Keratinocyte (primary cell): ENCODE measurements at places on chromosomes 2 and 18. TPM values are rescaled to one million over a fixed set of nuclear protein-coding genes. Genes with fewer than 3 reads are reported as not detected.

RIT2 gene
- not detected in 3 replicates for polyA plus RNA-seq

C2orf72 gene
- 0.05 to 0.09 TPM in 2 of 3 replicates, not detected in the other for polyA plus RNA-seq

DNA sequence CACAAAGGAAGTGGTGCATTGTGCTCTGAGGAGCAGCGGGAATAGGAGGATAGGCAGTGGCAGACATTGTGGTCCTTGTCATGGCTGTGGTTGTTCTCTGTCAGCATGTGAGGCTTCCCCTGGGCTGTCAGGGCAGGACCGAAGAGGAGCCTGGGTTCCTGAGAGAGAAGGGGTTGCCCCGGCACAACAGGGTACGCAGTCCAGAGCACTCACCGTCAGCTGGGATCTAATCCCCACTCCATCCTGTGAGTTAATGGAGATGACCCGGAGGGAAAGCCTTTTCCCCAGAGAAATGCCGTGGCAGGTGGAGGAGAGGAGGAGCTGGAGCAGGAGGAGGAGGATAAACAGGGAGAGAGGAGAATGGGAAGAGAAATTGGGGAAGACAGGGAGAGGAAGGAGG, 396.7 kb upstream of the HS6ST1 start:
- no peaks in the 10 kb centered on the region for H3K4me1 ChIP-seq
- DNase-seq, result no peak
- H3K27me3 ChIP-seq, result no peaks in the 10 kb centered on the region
- H3K4me3 ChIP-seq, result no peak overlapping the region
- no peak overlapping the region for H3K27ac ChIP-seq

DNA sequence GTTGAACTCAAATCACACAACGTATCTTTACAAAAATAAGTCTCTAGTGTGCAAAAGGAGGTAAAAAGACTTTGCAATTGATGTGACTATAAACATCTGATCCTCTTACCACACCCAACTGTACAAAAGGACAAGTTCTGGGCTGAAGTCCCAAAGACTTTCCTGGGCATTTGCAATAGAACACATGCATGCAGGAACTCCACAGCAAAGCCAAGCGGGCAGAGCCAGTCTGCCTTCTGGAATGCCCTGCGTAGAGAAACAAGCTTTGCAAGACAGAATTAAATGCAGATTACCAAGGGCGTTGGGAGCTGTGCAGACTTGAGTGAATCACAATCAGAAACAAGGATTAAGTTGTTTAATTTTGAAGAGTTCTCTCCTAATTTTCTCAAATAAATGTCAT, 208.4 kb upstream of the ZNF521 start:
- no peak overlapping the region for H3K27ac ChIP-seq
- no peak for DNase-seq
- H3K27me3 ChIP-seq, result no peaks in the 10 kb centered on the region
- no peaks in the 10 kb centered on the region for H3K36me3 ChIP-seq
- H3K4me1 ChIP-seq, result no peaks in the 10 kb centered on the region

VPS54 gene
- polyA plus RNA-seq, result 9.5 to 18.2 TPM (median 10.6 TPM) in 3 replicates

DNA sequence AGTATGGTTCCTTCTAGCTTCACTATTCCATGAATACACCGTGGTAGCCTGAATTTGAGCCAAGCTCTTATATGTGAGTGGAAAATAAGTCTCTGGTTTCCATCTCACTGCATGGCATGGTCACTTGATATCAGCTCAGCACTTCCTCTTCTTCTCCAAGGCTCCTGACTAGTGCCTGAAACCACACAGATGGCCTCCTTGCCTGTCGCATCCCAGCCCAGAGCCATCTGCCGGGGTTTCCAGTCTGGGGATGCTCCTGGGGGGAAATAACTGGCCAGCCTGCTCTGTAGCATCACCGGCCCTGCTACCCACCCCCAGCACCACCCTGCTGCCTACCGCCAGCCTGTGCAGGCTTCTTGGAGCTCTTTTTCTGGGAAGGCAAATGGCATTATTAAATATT, 7.7 kb upstream of the MARCHF4 start:
- no peaks in the 10 kb centered on the region for H3K36me3 ChIP-seq
- no peak for DNase-seq
- no peak overlapping the region for H3K4me3 ChIP-seq
- H3K27me3 ChIP-seq, result no peaks in the 10 kb centered on the region
- H3K27ac ChIP-seq, result no peak overlapping the region
- H3K4me1 ChIP-seq, result no peaks in the 10 kb centered on the region

GRCh38 chr2:170715932-170716777, 1.0 kb downstream of the SP5 start:
- no peak overlapping the region for H3K4me3 ChIP-seq
- H3K27ac ChIP-seq, result no peak overlapping the region
- no peak for DNase-seq
- H3K36me3 ChIP-seq, result no peaks in the 10 kb centered on the region
- peaks cover 3% of the 10 kb centered on the region for H3K4me1 ChIP-seq

GRCh38 chr2:168708080-168708479, 94.4 kb upstream of the NOSTRIN start:
- H3K36me3 ChIP-seq, result no peaks in the 10 kb centered on the region
- no peak overlapping the region for H3K27ac ChIP-seq
- no peaks in the 10 kb centered on the region for H3K4me1 ChIP-seq
- no peaks in the 10 kb centered on the region for H3K27me3 ChIP-seq
- no peak for DNase-seq

EMILIN1 gene
- 0.01 to 0.06 TPM (median 0.03 TPM) in 3 replicates for polyA plus RNA-seq

- no peak overlapping the region for H3K4me3 ChIP-seq
- no peak for DNase-seq
- H3K27me3 ChIP-seq, result no peaks in the 10 kb centered on the region
Measured at GRCh38 chr18:23521271-23521670, 18.0 kb downstream of the RMC1 start.

PTPRM gene
- 42.3 to 90.7 TPM (median 54.5 TPM) in 3 replicates for polyA plus RNA-seq

IL36G gene
- polyA plus RNA-seq, result 8.0 to 62.8 TPM (median 20.2 TPM) in 3 replicates

TMEM169 gene
- polyA plus RNA-seq, result 0.07 to 0.08 TPM in 2 of 3 replicates, not detected in the other

GRCh38 chr2:219658196-219658846, 30.9 kb downstream of the SLC4A3 start:
- H3K27me3 ChIP-seq, result no peaks in the 10 kb centered on the region
- no peak overlapping the region for H3K27ac ChIP-seq
- no peak for DNase-seq
- H3K4me3 ChIP-seq, result no peak overlapping the region

MYO3B gene
- 3.1 to 7.6 TPM (median 4.4 TPM) in 3 replicates for polyA plus RNA-seq

GRCh38 chr2:118668431-118669424, 178.7 kb downstream of the EN1 start:
- H3K36me3 ChIP-seq, result no peaks in the 10 kb centered on the region
- H3K27ac ChIP-seq, result no peak overlapping the region
- DNase-seq, result peak; percentile 23
- H3K27me3 ChIP-seq, result no peaks in the 10 kb centered on the region
- H3K4me1 ChIP-seq, result peaks cover 3% of the 10 kb centered on the region

LOXHD1 gene
- polyA plus RNA-seq, result not detected in 3 replicates

GRCh38 chr18:2572171-2572569, 813 bp downstream of the NDC80 start:
- H3K27ac ChIP-seq, result peak overlapping the region; percentile 99
- peaks cover 21% of the 10 kb centered on the region for H3K4me1 ChIP-seq
- peak overlapping the region; percentile 63 for H3K4me3 ChIP-seq
- DNase-seq, result no peak

MSH6 gene
- 12.6 to 35.4 TPM (median 22.0 TPM) in 3 replicates for polyA plus RNA-seq

DNA sequence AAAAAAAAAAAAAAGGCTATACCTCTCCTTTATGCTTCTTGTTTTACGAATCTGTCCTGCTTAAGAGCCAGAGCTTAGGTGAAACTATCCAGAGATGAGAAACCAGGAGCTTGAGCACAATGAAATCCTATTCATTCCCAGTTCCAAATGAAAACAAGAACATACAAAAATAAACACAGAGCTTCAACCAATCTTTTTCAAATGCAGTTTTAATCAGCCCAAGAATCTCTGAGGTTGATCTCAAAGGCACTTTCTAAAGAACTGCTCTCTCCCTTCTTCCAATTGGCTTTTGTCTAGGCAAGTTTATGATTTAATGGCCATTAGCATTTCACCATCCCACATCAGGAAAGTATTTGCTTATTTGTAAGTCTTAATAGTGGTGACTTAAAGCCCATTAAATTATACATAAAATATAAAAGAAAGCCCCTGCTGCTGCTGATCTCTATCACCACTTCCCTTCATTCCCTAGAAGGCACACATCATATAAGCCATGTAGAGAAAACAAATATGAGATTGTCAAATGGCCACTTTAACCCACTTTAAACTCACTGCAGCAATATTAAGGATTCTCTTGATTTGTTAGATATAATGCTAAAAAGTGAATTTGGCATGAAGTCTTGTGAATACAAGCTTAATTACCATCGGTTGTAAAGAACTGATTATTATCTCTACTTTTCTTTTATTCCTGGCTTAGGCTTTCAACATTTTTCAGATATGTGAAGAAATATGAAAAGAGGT, 29.3 kb upstream of the SCN9A start:
- no peak overlapping the region for H3K4me3 ChIP-seq
- no peaks in the 10 kb centered on the region for H3K36me3 ChIP-seq
- H3K27me3 ChIP-seq, result peaks cover 3% of the 10 kb centered on the region
- H3K4me1 ChIP-seq, result peaks cover under 1% of the 10 kb centered on the region
- H3K27ac ChIP-seq, result no peak overlapping the region
- DNase-seq, result no peak

- no peak for DNase-seq
- no peaks in the 10 kb centered on the region for H3K4me1 ChIP-seq
Measured at GRCh38 chr18:59426855-59427254, 67.8 kb upstream of the LMAN1 start.

CYP27C1 gene
- 3.1 to 7.9 TPM (median 6.1 TPM) in 3 replicates for polyA plus RNA-seq

TMEM17 gene
- polyA plus RNA-seq, result 3.3 to 5.1 TPM (median 4.1 TPM) in 3 replicates

GRCh38 chr2:74944987-74945787, 13.3 kb upstream of the POLE4 start:
- no peak for DNase-seq
- H3K36me3 ChIP-seq, result no peaks in the 10 kb centered on the region
- no peak overlapping the region for H3K4me3 ChIP-seq

GRCh38 chr2:193276560-193276959, 1081.8 kb upstream of the TMEFF2 start:
- H3K36me3 ChIP-seq, result no peaks in the 10 kb centered on the region
- H3K4me1 ChIP-seq, result no peaks in the 10 kb centered on the region
- DNase-seq, result no peak

GRCh38 chr2:193333539-193333938, 1138.8 kb upstream of the TMEFF2 start:
- no peak overlapping the region for H3K27ac ChIP-seq
- no peak overlapping the region for H3K4me3 ChIP-seq
- no peaks in the 10 kb centered on the region for H3K27me3 ChIP-seq
- H3K4me1 ChIP-seq, result no peaks in the 10 kb centered on the region
- no peak for DNase-seq
- H3K36me3 ChIP-seq, result no peaks in the 10 kb centered on the region

DNA sequence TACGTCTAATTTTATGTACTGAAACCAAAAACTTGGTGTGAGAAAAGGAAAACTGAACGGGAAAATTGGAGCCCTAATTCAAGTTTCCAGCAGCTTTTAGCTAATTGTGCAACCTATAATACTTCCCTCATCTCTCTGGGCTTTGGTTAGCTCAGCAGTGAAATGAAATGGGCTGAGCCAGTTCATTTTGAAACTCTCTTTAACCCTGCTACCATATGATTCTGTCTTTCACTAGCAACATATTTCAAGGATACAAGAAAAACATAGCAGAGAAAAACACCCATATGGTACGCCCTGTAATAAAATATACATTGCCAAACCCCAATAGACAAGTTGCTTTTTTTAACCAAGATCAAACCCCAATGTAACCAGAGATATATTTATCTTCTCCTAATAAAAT, 799 bp downstream of the SYT4 start:
- H3K4me3 ChIP-seq, result no peak overlapping the region
- H3K36me3 ChIP-seq, result no peaks in the 10 kb centered on the region
- no peak overlapping the region for H3K27ac ChIP-seq
- no peaks in the 10 kb centered on the region for H3K4me1 ChIP-seq
- no peak for DNase-seq

ADCYAP1 gene
- polyA plus RNA-seq, result not detected in 3 replicates

PAIP2B gene
- polyA plus RNA-seq, result 0.99 to 1.7 TPM (median 1.4 TPM) in 3 replicates

DNA sequence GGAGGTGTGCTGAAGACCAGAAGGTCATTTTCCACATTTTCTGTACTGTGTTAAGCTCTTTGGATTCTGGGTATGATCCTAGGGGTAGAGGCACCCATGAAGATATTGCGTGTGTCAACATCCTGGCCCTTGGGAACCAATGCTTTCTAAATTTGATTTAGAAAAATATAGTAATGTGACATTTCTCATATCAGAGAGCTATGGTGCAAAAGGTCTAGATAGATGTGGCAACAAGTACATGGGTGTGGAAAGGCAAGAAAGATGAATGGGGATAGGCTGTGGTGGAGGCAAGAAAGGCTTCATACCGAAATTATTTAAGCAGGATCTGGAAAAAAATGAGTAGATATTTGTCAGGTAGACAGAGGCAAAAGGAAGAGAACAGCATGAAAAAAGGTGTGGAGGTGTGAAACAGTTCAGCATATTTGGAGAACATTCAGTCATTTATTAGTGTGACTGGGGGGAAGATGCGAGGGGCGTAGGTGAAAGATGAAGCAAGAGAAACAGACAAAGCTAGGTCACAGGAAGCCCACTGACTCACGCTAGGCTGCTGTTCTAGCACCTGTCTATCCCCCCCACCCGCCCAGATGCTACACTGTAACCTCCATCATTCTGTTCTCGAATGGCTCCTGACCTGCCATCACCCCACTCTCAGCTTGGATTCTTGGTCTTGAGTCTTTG, 11.7 kb downstream of the DOK1 start:
- no peak overlapping the region for H3K4me3 ChIP-seq
- DNase-seq, result no peak
- peaks cover 46% of the 10 kb centered on the region for H3K4me1 ChIP-seq

EGR4 gene
- polyA plus RNA-seq, result not detected in 3 replicates

DNA sequence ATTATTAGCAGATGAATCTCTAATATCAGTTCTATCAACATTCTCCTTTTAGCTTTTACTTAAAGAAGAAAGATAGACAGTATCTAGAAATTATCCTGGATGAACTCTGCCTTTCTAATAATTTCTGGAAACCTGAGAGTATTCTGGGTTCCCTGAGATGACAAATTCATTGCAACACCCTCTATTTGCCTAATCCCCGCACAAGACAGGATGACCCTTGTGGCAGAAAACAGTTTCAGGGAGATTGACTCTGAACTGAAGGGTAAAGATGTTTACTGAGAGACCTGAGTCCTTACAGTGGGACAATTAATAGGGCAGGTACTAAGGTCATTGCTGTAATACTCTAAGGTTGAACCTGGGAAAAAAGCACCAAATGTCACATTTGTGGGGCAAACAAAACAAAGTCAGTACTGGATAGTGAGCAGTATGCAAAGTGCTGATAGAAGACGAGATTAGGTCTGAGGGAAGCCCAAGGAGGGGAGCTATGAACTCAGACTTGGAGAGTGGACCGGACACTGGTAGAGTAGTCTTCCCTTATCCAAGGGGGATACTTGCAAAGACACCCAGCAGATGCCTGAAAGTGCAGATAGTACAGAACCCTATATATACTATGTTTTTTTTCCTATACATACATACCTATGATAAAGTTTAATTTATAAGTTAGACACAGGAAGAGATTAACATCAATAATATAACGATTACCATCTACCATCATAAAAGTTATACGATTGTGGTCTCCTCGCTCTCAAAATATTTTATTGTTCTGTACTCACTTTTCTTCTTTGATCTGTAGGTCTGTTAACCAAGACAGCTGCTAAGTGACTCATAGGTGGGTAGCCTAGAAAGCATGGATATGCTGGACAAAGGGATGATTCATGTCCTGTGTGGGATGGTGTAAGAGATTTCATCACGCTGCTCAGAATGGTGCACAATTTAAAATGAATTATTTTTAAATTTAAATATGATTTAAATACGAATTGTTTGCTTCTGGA, 148.3 kb upstream of the KLHL14 start:
- H3K4me3 ChIP-seq, result no peak overlapping the region
- H3K4me1 ChIP-seq, result peaks cover 18% of the 10 kb centered on the region
- peak; percentile 53 for DNase-seq
- peak overlapping the region; percentile 50 for H3K27ac ChIP-seq

HOXD13 gene
- not detected in 3 replicates for polyA plus RNA-seq

- H3K36me3 ChIP-seq, result no peaks in the 10 kb centered on the region
- H3K4me3 ChIP-seq, result no peak overlapping the region
- no peak for DNase-seq
Measured at GRCh38 chr18:5542515-5543035, 1.2 kb downstream of the EPB41L3 start.

RAX gene
- polyA plus RNA-seq, result not detected in 3 replicates
